ENCODE measurements at places on chromosomes 5 and 9. TPM values are rescaled to one million over a fixed set of nuclear protein-coding genes. Genes with fewer than 3 reads are reported as not detected.
A peak's percentile ranks its signal among the peaks of the same experiment; 100 is the strongest.

GRCh38 chr9:86324308-86324707 is 29.9 kb downstream of the TUT7 start:
- H3K4me3 ChIP-seq = no peak overlapping the region
- peaks cover 4% of the 10 kb centered on the region for H3K36me3 ChIP-seq
- no peaks in the 10 kb centered on the region for H3K27me3 ChIP-seq
- no peak overlapping the region for H3K27ac ChIP-seq
- no peak for DNase-seq

DNA sequence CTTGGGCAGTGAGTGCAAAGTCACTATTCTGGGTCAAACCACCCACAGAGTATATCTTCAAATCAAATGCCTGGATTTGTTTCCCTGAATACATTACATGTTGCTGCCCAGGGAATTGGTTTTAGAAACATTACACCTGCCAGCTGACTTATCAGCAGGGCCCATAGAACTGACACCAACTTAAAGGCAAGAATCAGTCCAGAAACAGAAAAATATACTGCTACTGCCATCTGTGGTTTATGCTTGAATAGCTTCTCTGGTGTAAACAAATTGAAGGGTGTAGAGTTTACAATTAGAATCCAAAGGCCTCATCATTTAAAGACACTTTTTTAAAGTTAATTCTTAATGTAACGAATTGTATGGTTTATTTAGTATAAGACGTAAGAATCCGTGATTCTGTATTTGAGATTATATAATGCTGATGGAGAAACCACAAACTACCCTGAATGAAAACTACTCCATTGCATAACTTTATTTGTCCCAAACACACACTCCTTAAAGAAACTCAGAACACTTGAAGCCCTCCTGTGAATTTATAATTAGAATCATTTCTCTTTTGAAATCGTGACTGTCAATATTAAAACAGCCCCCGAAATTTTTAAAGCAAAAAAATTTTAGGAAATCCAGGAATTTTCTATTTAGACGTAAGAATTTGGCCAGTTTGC is 6.2 kb downstream of the NR6A1 start:
- no peaks in the 10 kb centered on the region for H3K27me3 ChIP-seq
- H3K4me1 ChIP-seq = peaks cover 85% of the 10 kb centered on the region
- no peaks in the 10 kb centered on the region for H3K36me3 ChIP-seq
- peak overlapping the region; percentile 91 for H3K27ac ChIP-seq
- H3K4me3 ChIP-seq = peak overlapping the region; percentile 94
- DNase-seq = no peak

- H3K27me3 ChIP-seq = no peaks in the 10 kb centered on the region
- H3K4me3 ChIP-seq = no peak overlapping the region
- peaks cover 8% of the 10 kb centered on the region for H3K4me1 ChIP-seq
- no peak overlapping the region for H3K27ac ChIP-seq
- H3K36me3 ChIP-seq = no peaks in the 10 kb centered on the region
Measured at GRCh38 chr5:158286827-158287226, 427.9 kb upstream of the CLINT1 start.

GRCh38 chr9:130714586-130715110 is 21.1 kb downstream of the EXOSC2 start:
- H3K4me3 ChIP-seq = peak overlapping the region; percentile 89
- H3K27me3 ChIP-seq = no peaks in the 10 kb centered on the region
- H3K4me1 ChIP-seq = peaks cover 20% of the 10 kb centered on the region
- no peak for DNase-seq

DNA sequence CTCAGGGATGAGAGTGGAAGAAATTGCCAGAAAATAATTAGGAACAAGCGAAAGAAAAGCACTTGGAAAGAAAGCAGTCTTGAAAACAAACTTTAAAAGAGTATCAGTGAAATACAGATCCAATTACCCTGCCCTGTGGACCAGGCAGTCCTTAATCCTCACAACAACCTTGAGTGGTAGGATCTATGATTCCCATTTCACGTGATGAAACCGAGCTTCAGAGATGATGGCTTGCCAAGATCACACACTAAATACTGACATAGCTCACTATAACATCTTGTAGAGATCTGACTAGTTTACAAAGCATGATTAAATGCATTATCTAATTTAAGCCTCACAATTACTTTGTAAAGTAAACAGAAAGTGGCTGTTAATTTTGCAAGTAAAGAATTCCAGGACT is 55.5 kb upstream of the ABCA1 start:
- H3K36me3 ChIP-seq = no peaks in the 10 kb centered on the region
- no peaks in the 10 kb centered on the region for H3K4me1 ChIP-seq
- no peak overlapping the region for H3K27ac ChIP-seq
- H3K4me3 ChIP-seq = no peak overlapping the region

- H3K4me3 ChIP-seq = no peak overlapping the region
- H3K4me1 ChIP-seq = peaks cover 19% of the 10 kb centered on the region
- H3K27ac ChIP-seq = no peak overlapping the region
Measured at GRCh38 chr9:104606152-104606551, 725 bp upstream of the OR13C2 start.

GRCh38 chr5:105554568-105555169 is 1992.1 kb upstream of the NUDT12 start:
- H3K4me1 ChIP-seq = no peaks in the 10 kb centered on the region
- H3K36me3 ChIP-seq = no peaks in the 10 kb centered on the region
- no peaks in the 10 kb centered on the region for H3K27me3 ChIP-seq
- no peak for DNase-seq
- no peak overlapping the region for H3K4me3 ChIP-seq

GRCh38 chr5:142641711-142642110 is 44.2 kb downstream of the FGF1 start:
- no peak overlapping the region for H3K27ac ChIP-seq
- DNase-seq = no peak
- no peaks in the 10 kb centered on the region for H3K36me3 ChIP-seq
- no peak overlapping the region for H3K4me3 ChIP-seq
- H3K27me3 ChIP-seq = no peaks in the 10 kb centered on the region

- H3K27me3 ChIP-seq = no peaks in the 10 kb centered on the region
- H3K4me3 ChIP-seq = no peak overlapping the region
- no peak for DNase-seq
- H3K27ac ChIP-seq = no peak overlapping the region
- no peaks in the 10 kb centered on the region for H3K36me3 ChIP-seq
- H3K4me1 ChIP-seq = peaks cover 30% of the 10 kb centered on the region
Measured at GRCh38 chr5:59559847-59560246, 333.7 kb downstream of the PDE4D start.

DNA sequence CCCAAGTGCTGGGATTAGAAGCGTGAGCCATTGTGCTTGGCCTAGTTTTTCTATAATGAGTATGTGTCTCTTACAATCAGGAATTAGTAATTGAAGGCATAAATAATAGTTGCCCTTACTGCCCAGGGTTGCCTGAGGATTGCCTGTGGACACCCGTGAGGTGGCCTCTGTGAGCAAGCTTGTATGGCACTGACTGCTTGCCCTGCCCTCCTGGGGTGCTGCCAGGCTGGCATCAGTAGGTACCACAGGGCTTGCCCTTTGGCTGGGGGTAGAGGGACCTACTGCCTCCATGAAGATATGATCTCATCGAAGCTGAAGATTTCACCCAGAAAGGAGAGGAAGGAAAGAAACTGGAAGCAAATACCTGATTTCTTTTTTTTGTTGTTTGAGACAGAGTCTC is 23.8 kb upstream of the PHF19 start:
- DNase-seq = no peak
- H3K4me3 ChIP-seq = no peak overlapping the region
- no peaks in the 10 kb centered on the region for H3K4me1 ChIP-seq
- no peaks in the 10 kb centered on the region for H3K36me3 ChIP-seq
- H3K27ac ChIP-seq = no peak overlapping the region

DNA sequence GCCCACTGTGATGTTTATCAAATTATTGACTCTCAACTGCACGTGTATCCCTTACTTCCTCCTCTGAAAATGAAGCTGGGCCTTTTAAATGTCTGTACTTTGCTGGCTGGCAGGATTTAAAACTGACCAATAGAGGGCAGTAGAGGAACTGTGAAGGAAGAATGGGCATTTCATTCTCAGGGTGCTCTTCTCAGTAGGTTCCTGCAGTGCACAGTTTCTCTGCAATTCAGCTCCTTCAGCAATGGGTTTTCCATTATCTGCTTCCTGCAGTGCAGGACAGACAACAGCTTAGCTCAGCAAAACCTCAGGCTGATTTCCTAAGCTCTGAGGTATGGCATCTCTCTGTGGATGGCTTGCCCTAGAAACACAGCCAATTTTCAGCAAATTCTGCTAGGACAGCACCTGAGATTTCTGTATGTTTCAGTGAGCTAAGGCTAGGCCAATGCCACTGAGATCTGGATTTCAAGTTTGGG is 298.4 kb upstream of the PRDM9 start:
- no peak overlapping the region for H3K4me3 ChIP-seq
- H3K4me1 ChIP-seq = no peaks in the 10 kb centered on the region
- H3K27me3 ChIP-seq = no peaks in the 10 kb centered on the region
- no peak overlapping the region for H3K27ac ChIP-seq
- peak; percentile 86 for DNase-seq
- no peaks in the 10 kb centered on the region for H3K36me3 ChIP-seq

GRCh38 chr5:957748-958485 is 50.7 kb upstream of the NKD2 start:
- no peak overlapping the region for H3K4me3 ChIP-seq
- H3K27me3 ChIP-seq = no peaks in the 10 kb centered on the region

DNA sequence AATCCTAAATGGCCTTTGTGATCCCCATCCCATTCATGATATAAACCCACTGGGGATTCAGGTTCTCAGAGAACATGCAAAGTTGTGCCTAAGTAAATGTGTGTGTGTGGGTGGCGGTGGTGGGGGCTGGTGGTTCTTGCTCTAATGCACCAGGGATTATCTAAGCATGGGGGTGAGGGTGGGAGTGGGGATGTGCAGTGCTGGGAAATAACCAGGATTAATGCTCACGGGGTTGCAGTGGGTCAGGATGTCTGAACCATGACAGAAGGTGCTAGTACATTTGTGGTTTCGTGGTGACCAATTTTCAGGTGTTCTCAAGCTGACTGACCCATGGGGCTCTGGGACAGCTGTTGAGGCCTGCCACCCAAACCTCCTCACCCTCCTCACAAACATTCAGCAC is 101.0 kb downstream of the ZNF608 start:
- no peak overlapping the region for H3K27ac ChIP-seq
- H3K36me3 ChIP-seq = peaks cover 6% of the 10 kb centered on the region
- H3K4me1 ChIP-seq = peaks cover 56% of the 10 kb centered on the region
- no peak overlapping the region for H3K4me3 ChIP-seq
- no peak for DNase-seq

DNA sequence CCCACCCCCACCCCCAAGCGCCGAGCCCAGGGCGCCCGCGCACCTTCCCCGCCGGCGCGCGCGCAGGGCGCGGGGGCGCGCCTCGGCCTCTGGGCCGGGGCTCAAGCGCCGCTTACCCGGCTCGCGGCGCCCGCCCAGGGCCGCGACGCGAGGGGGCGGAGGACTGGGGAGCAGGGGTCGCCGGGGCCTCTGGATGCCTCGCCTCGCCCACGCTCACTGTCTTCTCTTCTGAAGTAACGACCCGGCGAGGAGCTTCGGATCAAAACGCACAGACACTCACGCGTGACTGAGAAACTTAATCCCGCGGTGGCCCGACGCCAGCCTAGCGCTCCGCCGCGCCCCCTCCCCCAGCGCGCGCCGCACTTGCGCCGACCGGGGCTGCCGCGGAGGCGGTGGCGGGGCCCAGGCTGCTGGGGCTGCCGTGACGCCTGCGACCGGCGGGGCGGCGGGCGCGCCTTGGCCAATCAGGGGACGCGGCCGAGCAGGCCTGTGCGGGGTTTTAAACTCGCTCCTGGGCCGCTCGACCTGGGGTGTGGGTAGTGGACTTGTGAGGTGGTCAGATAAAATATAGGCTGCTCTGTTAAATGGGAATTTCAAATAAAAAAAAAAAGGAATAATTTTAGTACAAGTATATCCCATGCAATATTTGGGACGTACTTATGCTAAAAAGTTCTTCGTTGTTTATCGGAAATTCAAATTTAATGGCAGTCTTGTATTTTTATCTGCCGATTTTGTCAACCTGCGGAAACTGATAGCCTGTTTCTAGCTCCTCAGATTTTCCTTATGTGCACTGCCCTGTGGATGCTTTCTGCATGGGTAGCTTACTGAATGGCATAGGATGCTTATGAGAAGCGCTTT is at the start of gene MPDZ:
Gene MPDZ (minus strand): TSS at position 409 of the 858 bp plus-strand sequence. CDS start 29,377 bp downstream, outside the sequence.
- no peaks in the 10 kb centered on the region for H3K27me3 ChIP-seq
- peak within 1 kb of the TSS; percentile 87 for H3K27ac ChIP-seq
- no peaks in the 10 kb centered on the region for H3K36me3 ChIP-seq
- H3K4me3 ChIP-seq = peak within 1 kb of the TSS; percentile 76
- DNase-seq = peak; percentile 89
- H3K4me1 ChIP-seq = peaks cover 49% of the 10 kb centered on the region

DNA sequence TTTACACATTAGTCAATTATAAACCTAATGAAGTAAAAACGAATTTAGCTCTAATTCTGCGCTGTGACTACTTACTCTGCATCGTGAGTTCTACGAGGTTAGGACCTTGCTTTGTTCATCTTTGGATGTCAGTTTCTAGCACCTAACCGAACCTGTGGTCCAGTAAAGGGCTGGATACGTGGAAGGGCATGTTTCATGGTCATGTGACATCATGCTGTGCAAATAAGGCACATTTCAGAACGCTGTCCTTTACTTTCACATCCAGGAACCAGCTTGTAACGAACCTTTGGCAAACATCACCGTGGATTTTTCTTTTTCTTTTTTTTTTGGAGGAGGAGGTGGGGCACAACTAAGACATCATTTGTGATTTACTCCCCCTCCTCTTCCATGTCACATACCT is 15.0 kb downstream of the BASP1 start:
- peaks cover 17% of the 10 kb centered on the region for H3K36me3 ChIP-seq
- H3K4me3 ChIP-seq = no peak overlapping the region
- H3K27ac ChIP-seq = no peak overlapping the region
- no peak for DNase-seq
- peaks cover 20% of the 10 kb centered on the region for H3K4me1 ChIP-seq

GRCh38 chr9:125883565-125884217 is 136.5 kb downstream of the PBX3 start:
- H3K4me3 ChIP-seq = no peak overlapping the region
- no peak for DNase-seq
- H3K27ac ChIP-seq = no peak overlapping the region
- H3K4me1 ChIP-seq = peaks cover 40% of the 10 kb centered on the region

DNA sequence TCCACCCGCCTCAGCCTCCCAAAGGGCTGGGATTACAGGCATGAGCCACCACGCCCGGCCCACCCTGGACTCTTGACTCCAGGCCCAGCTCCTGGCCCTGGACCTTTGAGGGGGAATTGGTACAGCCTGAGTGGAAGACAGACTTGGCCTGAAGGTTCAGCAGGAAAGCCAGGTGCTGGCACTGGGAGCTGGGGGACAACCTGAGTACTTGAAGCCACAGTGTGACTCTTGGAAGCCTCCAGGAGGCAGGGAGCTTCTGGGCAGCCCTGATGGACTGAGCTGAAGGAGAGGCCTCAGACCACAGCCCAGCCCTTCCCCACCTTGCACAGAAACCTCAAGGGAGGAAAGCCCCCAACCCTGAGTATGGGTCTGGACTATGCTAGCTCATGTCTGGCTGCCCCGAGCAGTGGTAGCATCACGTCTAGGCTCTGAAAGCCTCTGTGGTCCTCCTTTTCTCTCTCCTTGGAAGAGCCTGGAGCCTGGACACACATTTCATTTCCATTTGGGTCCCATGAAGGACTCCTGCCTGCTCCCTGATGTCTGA is 54.1 kb downstream of the RASGEF1C start:
- no peaks in the 10 kb centered on the region for H3K36me3 ChIP-seq
- H3K27ac ChIP-seq = no peak overlapping the region
- no peaks in the 10 kb centered on the region for H3K27me3 ChIP-seq
- no peaks in the 10 kb centered on the region for H3K4me1 ChIP-seq

GRCh38 chr5:36939969-36940858 is 63.6 kb downstream of the NIPBL start:
- H3K36me3 ChIP-seq = no peaks in the 10 kb centered on the region
- no peak overlapping the region for H3K27ac ChIP-seq
- H3K27me3 ChIP-seq = no peaks in the 10 kb centered on the region
- H3K4me1 ChIP-seq = peaks cover 27% of the 10 kb centered on the region
- H3K4me3 ChIP-seq = no peak overlapping the region

SEC16A gene
- total RNA-seq = 16.8 TPM

NR2F1-AS1 gene
- 8.3 TPM for total RNA-seq

LHX3 gene
- total RNA-seq = not detected

TLX3 gene
- not detected for total RNA-seq

C9orf43 gene
- 0.50 TPM for total RNA-seq

ENTPD2 gene
- not detected for total RNA-seq

BTNL3 gene
- total RNA-seq = 0.34 TPM

Data from neural progenitor cell (in vitro differentiated cells).